Ureter (tissue), 1 donor: ENCODE measurements at places on chromosomes 6 and 20. TPM values are rescaled to one million over a fixed set of nuclear protein-coding genes. Genes with fewer than 3 reads are reported as not detected.

- no peak for DNase-seq
Measured at GRCh38 chr6:4608361-4609115, 167.7 kb upstream of the CDYL start.

DNA sequence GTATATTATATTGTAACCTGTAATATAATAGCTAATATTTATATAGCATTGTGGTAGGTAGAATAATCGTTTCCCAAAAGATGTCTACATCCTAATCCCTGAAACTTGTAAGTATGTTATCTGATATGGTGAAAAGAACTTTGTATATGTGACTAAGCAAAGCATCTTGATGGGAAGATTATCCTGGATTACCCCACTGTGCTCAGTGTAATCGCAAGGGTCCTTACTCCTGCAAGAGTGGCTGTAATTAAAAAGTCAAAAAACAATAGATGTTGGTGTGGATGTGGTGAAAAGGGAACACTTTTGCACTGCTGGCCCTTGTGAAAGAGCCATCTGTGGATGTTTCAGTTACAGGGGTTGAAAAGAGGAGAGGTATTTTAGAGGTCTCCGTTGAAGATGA is 95.2 kb downstream of the EDN1 start:
- DNase-seq = no peak

DNA sequence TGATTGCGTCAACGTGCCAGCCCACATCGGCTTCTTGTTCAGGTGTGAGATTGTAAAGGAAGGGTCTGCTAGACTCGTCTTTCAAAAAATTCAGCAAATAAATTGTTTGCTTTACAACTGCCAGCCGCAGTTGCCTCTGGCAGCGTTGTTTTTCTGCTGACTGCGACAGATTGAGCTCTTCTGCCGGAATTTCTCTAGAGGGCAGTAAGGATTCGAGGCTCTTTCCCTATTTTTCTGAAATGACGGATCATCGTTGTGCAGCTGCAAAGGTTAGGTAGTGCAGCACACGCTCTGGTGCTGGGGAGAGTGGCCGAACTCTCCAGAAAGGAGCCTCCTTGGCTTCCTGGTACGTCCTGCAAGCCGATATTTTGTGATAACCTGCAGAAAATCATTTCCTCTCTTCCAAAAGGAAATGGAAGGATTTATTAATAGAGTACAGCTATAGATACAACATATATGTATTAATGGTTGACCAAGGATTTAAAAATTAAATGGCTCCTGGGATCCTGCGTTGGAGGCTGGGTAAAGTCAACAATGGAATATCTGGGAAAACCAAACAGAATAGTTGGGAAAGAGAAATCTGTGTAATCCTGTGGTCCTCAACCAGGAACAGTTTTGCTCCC is 121.9 kb upstream of the ZFP64 start:
- no peak for DNase-seq

DNA sequence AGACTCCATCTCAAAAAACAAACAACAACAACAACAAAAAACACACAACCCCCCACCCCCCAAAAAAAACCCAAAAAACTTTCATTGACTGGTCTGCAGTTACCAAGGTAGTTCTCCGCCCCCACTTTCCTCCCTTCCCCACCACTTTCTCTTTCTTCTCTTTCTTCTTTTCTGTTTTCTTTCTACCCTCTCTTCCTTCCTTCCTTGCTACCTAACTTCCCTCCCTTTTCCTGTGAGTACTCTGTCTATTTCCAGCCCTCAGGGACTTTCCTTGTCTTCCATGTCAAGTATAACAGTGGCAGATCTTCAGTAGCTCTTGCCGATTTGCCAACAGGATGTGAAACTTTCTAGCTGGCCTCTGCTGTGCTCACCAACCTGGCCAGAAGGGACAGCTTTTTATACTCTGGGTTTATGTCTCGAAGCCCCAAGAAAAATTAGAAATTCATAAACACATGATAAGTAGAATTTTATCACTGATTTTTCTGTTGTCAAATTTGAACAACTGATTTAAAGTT is 399.5 kb downstream of the QKI start:
- no peak for DNase-seq

DNA sequence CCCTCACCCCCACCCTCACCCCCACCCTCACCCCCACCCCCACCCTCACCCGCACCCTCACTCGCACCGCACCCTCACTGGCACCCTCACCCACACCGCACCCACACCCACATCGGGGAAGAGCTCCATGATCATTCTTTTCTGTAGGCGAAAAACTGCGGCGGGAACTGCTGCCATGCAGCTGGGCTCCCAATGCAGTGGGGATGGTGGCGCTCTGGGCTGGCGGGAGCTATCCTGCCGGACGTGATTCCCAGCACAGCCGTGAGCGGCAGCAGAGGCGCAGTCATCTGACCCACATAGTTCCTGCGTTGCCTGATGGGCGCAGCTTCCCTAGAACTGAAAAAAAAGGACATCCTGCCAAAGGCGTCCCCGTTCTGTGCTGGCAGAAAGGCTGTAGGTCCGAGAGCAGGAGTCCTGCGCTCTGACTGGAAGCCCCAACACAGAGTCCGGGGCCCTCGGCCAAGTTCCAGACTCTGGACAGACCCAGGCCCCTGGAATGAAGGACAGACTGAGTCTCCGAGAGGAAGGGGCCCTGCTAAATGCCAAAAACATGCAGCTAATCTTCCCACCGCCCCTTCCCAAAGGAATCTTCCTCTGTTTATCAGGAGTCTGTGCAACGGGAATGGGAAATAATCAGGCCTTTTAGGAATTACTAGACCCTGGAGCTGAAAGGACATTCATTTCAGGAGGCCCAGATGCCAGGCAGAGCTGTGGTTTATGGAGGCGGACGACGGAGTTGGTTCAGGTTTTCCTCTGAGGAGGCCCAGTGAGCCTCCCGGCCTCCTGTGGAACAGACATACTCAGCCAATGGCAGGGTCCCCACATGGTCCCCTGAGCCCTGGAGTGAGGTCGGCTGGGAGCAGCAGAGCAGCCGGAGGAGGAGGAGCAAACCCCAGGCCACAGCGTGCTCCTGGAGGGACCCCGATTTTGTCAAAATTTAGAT is 14.1 kb upstream of the TCFL5 start:
- DNase-seq = peak; percentile 69

DNA sequence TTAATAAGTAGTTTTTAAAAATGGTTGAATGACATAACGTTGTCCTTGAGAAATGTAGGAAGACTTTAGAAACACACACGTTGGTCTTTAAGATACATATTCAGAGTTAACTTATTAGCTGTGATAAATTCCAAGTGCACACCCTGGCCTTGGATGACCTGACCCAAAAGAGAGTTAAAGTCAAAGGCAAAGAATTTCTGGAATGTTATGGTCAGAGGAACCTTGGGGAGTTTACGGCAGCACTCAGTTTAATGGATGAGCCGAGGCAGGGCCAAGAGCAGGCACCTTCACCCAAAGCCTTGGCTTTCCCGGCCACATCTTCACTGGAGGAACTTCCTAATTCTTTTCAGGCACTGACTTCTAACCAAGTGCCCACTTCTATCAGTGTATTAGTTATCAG is 200.5 kb downstream of the SMOC2 start:
- DNase-seq = no peak

DNA sequence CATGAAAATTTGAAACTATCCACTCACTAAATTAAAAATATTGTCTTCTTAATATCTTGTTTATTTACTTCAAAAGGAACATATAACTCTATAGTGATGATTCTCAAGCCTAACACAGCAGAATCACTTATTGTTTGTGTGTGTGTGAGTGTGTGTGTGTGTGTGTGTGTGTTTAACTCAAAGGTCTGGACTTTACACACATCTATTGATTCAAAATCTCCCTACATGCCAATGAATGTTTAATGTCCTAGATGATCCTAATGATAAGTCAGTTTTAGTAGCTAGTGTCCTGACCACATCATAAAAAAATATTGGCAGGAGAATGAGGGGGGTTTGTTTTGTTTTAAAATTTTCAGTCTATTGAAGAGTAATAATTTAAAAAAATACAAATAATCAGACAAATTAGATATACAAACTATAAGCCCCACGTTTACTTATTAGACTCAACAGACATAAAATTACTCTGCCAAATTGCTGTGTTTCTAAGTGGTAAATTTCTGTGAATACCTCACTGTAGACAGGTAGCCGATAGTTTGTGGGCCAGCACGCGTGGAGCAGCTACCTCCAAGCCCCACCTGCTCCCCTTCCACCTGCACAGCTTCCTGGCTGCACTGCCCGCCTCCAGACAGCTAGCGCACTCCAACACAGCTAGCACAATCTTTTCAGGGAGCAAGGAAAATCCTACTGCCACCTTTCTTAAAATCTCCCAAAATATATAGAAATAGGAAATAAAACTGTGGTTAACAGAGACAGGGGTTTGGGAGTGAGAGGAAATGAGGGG is 349.6 kb downstream of the PKHD1 start:
- DNase-seq = no peak

DNA sequence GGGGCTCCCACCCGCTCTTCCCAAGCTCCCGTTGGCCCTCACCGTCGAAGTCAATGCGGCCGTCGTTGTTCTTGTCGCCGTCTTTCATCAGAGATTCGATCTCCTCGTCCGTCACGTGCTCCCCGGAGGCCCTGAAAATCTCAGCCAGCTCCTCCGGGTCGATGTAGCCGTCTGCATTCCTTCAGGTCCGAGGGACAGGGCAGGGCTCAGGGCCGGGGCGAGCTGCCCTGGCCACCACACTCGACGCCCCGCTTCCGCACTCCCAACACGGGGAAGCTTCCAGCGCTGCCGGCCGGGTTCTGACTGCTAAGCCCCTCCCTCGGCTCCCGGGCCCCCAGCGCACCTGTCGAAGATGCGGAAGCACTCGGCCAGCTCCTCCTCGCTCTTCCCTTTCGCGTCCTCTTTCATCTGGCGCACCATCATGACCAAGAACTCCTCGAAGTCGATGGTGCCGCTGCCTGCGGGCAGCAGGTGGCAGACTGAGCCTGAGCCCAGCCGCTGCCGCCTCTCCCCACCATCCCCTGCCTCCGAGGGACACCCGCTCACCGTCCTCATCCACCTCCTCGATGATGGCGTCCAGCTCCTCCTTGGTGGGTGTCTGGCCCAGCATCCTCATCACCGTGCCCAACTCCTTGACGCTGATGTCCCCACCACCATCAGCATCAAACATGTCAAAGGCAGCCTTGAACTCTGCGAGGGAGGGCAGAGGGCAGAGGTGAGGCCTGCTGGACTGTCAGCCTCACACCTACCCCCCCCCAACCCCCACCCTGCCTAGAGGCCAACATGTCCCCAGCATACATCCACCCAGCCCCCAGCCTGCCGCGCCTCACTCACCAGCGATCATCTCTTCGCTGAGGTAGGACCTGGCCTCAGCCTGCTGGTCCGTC is 2.9 kb downstream of the TNNC2 start:
- DNase-seq = no peak

DNA sequence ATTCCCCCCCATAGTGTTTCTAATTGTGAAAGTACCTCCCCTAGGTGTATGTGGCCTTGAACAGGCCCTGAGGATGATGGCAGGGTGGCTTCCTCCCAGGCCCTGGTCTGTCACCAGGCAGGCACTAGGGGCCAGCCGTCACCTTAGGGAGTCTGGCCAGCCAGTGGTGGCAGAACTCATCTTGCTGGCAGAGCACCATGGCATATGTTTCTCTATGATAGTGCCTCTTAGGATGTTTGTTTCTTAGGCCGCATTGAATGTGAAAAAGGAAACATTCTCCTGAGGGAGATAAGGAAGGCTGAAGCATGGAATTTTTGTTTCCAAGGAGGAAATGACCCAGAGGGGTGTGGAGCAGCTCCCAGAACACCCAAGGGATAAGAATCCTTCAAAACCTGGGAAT is 45.2 kb upstream of the KLHL31 start:
- DNase-seq = no peak

GRCh38 chr6:135922174-135922573 is 70.7 kb downstream of the PDE7B start:
- DNase-seq = no peak

DNA sequence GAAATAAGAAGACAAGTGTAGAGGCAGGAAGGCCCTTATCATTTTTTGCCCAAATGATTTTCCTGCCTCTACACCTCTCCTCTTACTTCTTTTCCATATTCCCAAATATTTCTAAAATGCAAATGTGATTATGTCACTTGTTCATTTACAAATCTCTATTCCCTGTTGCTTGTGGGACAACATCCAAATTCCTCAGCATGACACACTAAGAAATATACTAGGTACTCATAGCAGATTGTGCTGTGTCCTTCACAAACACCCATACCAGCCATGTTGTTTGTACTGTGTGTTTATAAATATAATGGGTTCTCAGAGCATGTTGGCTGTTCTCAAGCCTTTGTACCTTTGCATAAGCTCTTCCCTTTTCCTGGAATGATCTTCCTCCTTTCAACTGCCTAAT is 17.7 kb upstream of the FYN start:
- DNase-seq = no peak

- no peak for DNase-seq
Measured at GRCh38 chr6:105991561-105992314, 94.4 kb upstream of the PRDM1 start.

DNA sequence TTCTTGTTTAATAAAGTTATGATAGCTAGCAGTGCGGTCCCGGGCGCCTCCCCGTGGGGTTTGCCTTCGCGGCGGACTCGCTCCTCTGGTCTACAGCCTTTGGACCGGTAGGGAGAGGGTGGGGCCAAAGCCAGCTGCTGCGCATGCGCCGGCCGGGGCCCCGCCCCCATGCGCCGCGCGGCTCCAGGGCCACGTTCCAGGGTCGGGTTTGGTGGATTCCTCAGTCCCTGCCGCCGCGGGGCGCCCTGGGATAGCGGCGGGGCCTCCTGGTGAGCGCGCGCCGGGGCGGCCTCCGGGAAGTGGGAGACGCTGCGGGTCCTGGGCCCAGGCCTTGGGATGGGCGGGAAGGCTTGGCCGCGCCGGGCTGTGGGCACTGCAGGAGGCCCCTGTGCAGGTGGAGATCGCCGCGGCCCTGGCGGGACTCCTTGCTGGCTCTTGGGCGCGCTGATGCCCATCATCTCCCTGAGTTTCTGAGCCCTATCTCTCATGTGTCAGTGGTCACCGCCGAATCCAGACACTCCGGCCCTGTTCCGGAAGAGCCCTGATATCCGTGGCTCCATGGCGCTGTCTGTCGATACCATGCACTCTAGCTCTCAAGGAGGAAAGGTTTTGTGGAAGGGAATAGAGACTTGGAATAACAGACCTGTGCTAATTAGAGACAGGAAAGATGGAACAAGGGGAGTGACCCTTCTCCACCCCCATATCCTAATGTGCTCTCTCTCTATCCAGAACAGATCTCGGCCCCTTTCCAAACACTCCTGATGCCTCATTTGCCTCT is at the start of gene VARS2:
VARS2 (plus strand) TSS at position 163 of the 778 bp plus-strand sequence; CDS start at position 762, 599 bp downstream.
- DNase-seq = peak; percentile 94

DNA sequence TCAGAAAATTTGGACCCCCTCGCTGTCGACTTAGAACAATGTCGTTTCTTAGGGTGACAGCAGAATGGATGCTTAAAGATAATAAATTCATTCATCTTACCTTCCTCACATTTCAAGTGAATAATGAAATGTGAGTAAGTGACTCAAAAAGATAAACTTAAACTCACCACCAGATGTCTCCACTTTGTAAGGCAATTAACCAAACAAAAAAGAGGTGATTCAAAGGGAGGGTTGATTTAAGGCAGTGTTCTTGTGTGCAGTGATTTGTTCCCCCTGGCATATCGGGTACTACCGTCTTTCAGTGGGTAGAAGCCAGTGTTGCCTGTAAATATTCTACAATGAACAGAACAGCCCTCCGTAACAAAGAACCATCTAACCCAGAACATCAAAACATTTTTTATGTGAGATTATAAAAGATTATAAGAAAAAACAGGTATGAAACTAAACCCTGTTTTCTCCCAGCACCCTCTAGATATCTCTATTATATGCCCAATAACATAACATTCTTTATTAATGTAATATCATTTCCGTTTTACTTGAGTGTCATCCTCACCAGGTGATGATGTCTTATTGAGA is 589.7 kb downstream of the CBLN4 start:
- DNase-seq = no peak

HLA-DPA1 gene
- total RNA-seq = 145 TPM

MANEA gene
- total RNA-seq = 22.4 TPM

OPN5 gene
- total RNA-seq = not detected

GRM4 gene
- 0.21 TPM for total RNA-seq

LY6G6F gene
- not detected for total RNA-seq

FOXF2 gene
- total RNA-seq = 3.4 TPM

TFAP2B gene
- 0.26 TPM for total RNA-seq
